ENCODE measurements at places on chromosomes 12 and 14.

DNA sequence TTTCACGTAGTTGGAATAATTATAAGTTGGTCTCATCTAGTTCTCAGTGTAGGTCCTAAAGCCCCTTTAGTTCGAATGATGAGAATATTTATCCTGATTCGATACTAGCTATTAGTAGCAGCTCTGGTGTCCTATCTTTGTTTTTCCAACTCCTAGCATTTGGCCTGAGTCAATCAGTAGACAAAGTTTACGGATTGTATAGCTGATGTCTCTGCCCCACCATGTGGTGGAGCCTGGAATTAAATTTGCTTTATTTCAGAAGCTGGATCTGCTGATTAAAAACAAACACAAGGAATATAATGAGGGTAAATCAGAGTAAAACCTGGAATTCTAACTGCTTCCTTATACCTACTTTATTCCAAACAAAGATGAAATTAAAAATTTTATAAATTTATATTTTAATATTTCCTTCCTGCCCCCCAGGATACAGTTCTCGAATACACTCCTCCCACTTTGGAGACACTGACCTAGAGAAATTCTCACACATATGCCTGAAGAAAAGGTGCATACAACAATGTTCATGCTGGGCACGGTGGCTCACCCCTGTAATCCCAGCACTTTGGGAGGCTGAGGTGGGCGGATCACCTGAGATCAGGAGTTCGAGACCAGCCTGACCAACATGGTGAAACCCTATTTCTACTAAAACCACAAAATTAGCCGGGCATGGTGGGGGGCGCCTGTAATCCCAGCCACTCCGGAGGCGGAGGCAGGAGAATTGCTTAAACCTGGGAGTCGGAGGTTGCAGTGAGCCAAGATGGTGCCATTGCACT, 7.6 kb upstream of the BRMS1L start:
- DNase-seq = no peak

GRCh38 chr14:104610749-104611310, 6.3 kb upstream of the TMEM179 start:
- no peak for DNase-seq

DNA sequence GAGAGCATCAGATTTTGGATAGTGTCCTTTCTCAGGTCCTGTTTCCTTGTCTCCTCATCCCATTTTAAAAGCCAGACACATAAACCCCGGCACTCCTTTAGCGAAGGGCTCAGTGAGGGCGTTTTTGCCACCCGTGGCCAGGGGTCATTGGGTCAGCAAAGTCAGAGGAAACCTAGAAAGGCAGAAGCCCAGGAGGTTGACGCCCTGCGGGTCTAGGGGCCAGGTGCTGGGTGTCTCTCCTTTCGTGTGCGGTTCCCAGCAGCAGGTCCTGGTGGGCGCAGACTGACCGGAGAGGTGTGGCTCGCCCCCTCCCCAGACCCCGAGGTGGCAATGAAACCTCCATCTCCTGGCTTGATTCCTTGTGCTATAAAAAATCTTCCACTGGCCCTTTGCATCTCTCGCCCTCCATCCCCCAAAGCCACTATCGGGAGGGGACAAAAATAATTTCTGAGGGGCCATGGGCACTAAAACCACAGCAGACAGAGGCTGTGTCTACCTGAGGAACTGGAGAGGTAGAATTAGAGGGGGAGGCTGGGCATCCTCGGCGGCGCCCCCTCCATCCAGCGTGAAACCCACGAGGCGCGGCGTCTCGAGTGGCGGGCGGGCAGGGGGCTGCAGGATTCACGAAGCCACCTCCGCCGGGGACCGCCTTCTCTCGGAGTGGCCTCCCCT, 858 bp upstream of the FRMD6 start:
- DNase-seq = no peak

DNA sequence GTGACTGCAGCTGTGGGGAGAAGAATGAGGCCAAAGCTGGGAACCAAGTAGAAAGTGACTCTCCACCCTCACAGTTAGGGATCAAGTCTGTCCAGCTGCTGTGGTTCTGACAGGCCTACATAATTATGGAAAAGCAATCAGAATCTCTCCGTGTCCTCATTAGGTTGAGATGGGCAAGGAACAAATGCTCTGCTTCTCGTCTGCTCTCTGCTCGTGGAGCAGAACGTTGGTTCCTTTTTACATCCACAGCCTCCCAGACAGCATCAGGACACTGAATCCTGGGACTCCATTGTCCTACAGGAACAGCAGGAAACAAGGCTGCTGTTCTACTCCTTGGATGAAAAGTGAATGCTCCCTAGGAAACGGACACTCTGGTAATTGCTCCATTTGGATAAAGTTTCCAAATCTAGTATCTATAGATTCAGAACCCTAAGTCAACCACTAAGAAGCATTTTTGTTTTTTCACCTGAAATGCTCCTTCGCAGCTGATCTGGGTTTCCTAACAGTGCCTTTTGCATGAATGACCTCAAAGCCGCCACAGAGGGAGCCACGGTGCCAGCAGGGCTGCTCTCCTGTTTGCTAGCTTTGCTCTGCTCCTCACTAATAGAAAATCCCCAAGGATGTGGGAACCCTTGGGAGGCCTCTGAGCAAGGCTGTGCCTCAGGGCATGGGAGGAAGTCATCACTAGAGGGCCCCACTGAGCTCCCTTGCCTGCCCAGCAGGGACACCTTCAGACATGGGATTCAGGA, 102.0 kb downstream of the EGLN3 start:
- no peak for DNase-seq

DNA sequence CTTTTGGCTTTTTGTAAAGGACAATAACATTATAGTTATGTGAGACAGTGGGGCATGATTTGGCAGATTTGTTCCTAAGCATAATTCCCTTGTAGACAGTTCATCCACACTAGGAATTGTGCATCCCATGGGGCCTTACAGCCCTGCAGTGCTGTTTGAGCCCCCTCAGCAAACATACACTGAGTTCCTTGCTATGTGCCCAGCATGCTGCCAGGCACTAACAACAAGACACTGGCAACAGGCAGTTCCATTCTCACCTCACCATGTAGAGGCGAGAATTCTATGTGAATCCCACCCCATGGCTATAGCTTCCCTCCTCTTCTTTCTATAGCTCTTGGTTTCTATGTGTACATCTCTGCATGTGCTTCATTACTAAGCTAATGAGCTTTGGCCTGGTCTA, 1.9 kb downstream of the THTPA start:
- no peak for DNase-seq

DNA sequence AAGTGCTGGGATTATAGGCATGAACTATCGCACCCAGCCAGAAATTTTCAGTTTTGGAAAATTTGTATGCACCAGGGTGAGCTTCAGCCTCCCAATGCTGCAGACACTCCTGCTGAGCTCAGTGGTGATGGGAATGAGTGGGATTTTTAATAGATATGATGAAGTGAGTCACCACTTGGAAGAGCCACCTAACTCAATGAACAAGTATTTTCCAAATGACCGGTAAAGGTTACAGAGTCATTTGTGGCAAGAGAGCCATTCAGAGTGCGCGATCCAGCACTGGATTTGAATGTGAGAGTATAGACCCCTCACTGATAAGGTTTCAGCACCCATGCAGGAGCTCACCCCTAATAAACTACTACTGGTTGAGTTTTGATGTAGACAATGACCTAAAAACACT, 100.7 kb downstream of the PPP2R5C start:
- no peak for DNase-seq

DNA sequence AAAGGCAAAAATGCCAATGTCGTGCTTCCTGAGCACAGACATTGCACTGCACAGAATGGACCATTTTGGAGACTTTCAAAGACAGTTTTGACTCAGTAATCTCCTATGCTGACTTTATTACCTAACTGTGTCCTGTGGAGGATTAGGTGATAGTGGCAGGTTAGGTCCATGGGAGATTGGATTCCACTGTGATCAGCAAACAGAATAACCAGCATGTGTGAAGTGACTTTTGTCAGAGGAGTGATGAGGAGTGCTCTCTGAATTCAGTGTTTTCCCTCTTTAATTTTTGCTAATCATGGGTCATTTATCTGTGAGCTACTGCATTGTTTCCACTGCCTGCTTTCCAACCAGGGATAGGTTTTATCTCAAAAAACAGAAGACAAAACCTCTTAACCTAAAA, 662.5 kb downstream of the DIO2 start:
- no peak for DNase-seq

- no peak for DNase-seq
Observed at GRCh38 chr12:66503746-66504145, 175.1 kb downstream of the GRIP1 start.

- DNase-seq = no peak
Observed at GRCh38 chr14:31128601-31129526, 78.7 kb downstream of the HECTD1 start.

DNA sequence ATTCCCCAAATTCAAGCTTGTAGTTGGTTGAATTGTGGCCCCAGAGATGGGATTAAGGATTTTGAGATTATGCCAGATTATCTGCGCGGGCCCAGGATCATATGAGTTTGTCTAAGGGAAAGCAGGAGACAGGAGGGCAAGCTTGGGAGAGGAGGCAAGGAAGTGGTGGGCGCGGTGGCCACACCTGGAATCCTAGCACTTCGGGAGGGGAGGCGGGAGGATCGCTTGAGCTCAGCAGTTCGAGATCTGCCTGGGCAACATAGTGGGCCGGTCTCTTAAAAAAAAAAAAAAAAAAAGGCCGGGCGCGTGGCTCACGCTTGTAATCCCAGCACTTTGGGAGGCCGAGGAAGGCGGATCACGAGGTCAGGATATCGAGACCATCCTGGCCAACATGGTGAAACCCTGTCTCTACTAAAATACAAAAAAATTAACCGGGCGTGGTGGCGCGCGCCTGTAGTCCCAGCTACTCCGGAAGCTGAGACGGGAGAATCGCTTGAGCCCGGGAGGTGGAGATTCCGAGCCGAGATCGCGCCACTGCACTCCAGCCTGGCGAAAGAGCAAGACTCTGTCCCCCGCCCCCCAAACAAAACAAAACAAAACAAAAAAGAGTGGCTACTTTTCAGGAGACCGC, 881 bp upstream of the PUS1 start:
- no peak for DNase-seq

GRCh38 chr14:93566065-93566693, 135.4 kb downstream of the UNC79 start:
- DNase-seq = no peak

Data from HS-27A (cell line).